ENCODE measurements at places on chromosomes 1 and 21.

DNA sequence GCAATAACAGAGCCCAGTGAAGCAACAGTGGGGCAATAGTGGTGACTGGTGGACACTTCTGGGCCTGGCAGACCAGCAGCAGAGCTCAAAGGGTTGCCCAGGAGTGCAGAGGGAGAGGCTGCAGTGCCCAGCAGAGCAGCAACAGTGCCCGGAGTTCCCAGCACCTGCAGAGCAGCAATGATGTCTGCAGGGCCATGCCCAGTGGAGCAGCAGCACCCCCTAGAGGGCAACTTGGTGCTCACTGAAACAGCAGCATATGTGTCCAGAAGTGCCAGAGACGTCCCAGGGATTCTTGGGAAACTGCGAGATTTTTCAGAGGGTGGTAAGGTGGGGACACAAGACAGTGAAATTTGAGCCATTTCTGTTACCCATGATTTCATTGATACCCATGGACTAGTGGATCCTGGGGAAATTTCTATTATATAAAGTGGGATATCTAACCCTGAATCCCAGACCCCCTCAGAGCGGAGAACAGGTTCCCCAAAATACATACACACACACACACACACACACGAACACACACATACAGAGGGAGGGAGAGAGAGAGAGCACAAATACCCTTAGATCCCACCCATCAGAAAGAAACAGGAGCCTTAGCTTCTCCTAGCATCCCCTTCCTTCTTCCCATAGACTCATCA, 156.9 kb upstream of the GJB5 start:
- peak; percentile 76 for DNase-seq

- no peak for DNase-seq
Measured at GRCh38 chr1:20348326-20348915, 57.7 kb downstream of the VWA5B1 start.

DNA sequence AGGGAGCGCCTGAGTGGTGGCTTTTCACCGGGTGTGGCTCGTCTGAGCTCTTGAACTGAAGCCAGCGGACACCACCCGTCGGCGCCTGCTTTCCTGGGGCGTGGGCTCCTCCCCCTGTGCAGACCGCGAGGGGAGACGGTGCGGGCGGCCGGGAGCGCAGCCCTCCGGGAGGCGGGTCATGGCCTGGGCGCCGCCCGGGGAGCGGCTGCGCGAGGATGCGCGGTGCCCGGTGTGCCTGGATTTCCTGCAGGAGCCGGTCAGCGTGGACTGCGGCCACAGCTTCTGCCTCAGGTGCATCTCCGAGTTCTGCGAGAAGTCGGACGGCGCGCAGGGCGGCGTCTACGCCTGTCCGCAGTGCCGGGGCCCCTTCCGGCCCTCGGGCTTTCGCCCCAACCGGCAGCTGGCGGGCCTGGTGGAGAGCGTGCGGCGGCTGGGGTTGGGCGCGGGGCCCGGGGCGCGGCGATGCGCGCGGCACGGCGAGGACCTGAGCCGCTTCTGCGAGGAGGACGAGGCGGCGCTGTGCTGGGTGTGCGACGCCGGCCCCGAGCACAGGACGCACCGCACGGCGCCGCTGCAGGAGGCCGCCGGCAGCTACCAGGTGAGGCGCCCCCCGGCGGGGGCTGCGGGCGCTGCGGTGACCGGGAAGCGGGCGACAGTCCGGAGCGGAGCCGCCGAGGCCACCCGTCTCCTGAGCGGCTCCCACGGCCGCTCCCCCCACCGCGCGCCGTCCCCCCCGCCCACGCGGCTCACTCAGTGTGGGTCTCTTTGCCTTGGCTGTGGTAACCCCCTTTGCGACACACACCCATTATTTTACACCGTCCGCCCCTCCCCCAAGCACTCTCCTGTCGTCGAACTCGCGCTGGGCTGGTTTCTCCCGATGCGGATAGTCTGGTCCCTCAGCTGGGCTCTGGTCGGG, at the start of gene TRIM58:
TRIM58 (plus strand) TSS at position 119 of the 916 bp plus-strand sequence; CDS start at position 179, 60 bp downstream.
- peak; percentile 69 for DNase-seq

DNA sequence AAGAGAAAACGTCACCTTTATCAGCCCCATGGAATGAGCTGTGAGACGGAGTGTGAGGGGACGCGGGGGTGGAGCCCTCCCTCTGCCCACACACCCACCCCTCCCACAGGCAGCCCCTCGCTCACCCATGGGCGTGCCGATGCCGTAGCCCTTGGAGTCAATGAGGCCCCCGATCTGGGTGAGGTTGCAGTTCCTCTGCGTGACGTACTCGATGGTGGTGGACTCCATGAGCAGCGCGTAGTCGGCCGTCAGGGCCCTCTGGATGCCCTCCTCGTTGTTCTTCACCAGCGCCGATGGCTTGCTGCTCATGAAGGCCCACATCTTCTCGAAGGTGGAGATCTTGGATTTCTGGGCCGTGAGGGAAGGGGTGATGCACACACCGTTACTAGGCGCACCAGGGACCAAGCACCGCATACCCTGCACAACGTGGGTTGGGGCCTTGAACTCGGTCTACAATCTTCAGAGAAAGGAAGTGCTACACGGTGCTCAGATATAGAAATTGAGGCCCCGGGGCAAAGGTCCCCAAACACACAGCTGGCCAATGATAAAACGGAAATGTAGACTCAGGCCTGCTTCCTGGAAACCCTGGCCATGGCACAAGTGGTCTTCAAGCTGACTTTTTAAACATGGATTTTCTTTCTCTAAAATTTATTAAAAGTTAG, 228.2 kb downstream of the GRIK3 start:
- DNase-seq = peak; percentile 41

DNA sequence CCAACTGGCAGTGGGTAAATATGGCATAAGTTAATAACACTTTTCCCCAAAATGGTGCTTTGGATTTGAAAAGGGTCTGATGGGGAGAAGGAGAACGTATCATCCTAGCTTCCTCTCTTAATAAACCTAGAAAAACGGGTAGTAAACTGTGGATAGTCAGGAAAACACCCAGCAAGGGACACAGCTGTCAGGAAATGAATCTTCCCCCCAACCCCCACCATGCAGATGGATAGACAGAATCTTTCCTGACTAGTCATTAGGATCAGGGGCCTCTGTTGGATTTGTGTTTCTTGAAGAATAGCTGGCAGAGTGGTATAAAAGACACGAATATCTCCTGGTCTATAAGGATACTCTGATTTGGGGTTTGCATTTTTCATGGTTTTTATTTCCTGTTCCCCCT, 22.5 kb upstream of the LAX1 start:
- DNase-seq = no peak

GRCh38 chr1:89673251-89673650, 40.3 kb downstream of the LRRC8C start:
- DNase-seq = no peak

- peak; percentile 73 for DNase-seq
Measured at GRCh38 chr1:2556678-2557481, 709 bp downstream of the TNFRSF14 start.

DNA sequence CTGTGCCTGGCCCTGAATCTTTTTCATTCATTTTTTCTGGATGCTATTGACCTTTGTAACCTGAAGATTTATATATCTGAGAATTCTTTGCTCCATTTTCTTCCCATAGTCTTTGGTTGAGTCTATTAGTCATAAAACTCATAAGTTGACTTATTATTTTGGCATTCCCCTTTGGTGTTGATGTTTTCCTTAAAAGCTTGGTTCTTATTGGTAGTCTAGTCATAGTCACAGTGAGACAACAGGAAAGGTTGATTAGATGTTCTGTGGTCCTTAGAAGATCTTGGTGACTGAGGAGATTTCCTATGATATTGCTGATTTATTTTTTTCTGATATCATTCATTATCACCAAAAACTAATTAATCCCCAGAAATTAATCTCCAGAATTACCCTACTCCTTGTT, 86.2 kb downstream of the PTPRC start:
- no peak for DNase-seq

DNA sequence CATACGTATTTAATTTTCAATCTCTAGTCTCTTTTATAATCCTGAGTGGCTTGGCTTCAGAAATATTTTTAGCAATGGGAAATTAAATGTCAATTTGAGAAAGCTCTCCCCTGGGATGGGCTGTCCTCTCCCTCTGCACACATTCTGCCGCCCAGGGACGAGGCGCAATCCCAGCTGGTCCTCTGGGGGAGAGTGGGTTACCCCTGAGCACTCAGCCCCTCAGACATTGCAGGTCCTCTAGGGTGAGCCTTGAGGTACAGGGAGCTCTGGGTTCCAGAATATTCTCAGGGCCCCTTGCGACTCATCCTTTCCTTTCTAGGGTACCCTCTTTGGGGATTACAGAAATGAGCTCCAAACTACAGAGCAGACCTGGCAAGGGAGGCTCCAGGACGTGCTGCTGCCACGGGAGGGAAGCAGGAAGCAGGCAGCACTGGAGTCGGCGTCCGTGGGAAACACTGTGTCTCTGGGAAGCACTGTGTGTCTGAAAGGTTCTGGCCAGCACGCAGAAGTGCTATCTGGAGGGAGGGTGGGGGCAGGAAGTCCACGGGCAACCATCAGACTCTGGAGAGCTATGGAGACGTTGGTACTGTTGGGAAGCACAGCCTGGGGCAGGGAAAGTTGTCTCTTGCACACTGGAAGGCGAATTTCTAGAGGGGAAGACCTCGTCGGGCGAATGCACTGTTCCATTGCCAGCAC, 343.3 kb upstream of the VAMP3 start:
- DNase-seq = no peak

DNA sequence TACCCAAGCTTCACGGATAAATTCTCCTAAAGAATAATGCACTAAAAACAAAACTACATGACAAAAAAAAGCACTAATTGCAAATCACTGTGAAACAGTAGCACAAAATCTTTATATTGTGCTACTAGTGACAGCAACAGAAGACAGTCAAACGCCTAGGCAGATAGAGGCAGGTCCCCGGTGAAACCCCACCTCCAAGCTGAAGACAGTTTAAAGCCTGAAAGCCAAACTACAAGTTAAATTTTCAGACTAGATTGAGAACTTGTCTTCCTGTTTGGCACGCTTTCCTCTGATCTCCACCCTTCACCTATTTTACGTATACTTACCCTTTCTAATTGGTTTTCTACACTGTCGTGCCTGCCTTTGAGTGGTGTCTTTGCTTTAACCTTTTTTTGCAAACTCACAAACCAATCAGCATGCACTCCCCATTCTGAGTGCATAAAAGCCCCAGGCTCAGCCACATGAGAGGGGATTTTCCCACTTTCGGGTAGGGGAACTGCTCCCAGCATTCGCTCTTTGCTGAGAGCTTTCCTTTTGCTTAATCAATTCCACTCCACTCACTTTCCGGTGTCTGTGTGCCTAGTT, 3.6 kb upstream of the BACH1 start:
- DNase-seq = no peak

GRCh38 chr1:25553749-25554429, 10.5 kb downstream of the LDLRAP1 start:
- no peak for DNase-seq

GRCh38 chr1:41381692-41382479, 20.7 kb downstream of the FOXO6 start:
- peak; percentile 61 for DNase-seq
